ENCODE measurements at places on chromosomes 6 and 20. TPM values are rescaled to one million over a fixed set of nuclear protein-coding genes. Genes with fewer than 3 reads are reported as not detected.
A peak's percentile ranks its signal among the peaks of the same experiment; 100 is the strongest.

GRCh38 chr6:39214846-39215639 lies 14.2 kb downstream of the KCNK5 start:
- H3K4me3 ChIP-seq = no peak overlapping the region
- no peak overlapping the region for H3K27ac ChIP-seq
- no peaks in the 10 kb centered on the region for H3K36me3 ChIP-seq
- no peaks in the 10 kb centered on the region for H3K4me1 ChIP-seq
- H3K27me3 ChIP-seq = no peaks in the 10 kb centered on the region

DNA sequence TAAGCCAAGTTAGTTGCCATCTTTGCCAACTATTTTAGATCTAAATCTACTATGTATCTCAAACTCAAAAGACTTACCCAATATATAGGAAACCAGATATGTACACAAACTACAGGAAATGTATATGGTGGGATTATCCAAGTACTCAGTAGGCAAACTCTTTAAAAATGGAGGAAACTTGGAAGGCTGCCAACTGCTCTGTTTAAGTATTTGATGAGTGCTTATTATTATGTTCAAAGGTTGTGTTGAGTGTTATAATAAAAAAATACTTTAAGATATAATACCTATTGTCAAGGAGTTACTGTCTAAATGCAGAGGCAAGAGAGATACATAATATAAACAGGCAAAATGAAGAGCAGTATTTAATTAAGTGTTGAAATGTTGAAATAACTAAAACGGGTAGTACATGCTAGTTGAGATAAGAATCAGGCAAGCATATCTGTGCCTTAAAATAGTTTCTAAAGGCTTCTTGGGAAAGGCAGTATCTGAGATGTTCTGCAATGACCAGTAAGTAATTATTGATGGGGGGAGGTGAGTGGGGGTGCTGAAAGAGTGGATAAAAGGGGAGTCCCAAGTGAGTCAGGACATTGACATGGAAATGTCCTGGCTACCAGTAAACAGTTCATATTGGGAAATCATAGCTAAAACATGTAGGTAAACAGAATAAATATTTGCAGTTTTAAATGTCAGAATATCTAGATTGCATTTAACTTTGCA lies 6.5 kb upstream of the DST start:
- DNase-seq = no peak
- H3K27ac ChIP-seq = no peak overlapping the region
- no peak overlapping the region for H3K4me3 ChIP-seq
- peaks cover 22% of the 10 kb centered on the region for H3K4me1 ChIP-seq
- peaks cover 41% of the 10 kb centered on the region for H3K36me3 ChIP-seq
- no peaks in the 10 kb centered on the region for H3K27me3 ChIP-seq

- no peak overlapping the region for H3K27ac ChIP-seq
- no peak overlapping the region for H3K4me3 ChIP-seq
- DNase-seq = no peak
- no peaks in the 10 kb centered on the region for H3K27me3 ChIP-seq
Measured at GRCh38 chr6:112485120-112485826, 138.1 kb downstream of the RFPL4B start.

DNA sequence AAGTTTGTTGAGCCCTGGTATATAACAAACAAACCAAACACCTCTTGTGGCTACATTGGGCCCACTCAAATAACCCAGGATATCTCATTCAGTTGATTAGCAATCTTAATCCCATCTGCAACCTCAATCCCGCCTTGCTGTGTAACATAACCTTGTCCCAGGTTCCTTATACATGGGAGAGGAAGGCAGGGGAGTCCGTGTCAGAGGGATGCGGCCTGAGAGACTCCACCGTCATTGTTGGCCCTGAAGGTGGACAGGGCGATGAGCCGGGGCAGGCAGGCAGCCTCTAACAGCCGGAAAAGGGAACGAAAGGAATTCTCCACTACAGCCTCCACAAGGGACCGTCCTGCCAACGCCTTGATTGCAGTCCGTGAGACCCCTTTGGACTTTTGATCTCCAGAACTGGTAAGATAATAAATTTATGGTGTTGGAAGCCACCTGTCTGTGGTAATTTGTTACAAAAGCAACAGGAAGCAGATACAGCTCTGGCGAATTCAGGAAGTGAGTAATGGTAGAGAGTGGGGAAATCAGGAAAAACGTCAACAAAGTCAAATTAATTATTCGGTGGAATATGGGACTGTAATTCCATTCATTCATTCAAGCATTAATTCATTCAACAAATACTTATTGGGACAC lies 124.5 kb upstream of the SALL4 start:
- DNase-seq = peak; percentile 30
- H3K36me3 ChIP-seq = no peaks in the 10 kb centered on the region

GRCh38 chr6:89131599-89131998 lies 13.7 kb upstream of the SRSF12 start:
- no peak overlapping the region for H3K27ac ChIP-seq
- peaks cover 3% of the 10 kb centered on the region for H3K27me3 ChIP-seq
- H3K36me3 ChIP-seq = no peaks in the 10 kb centered on the region

Gene OR2H1
- total RNA-seq = not detected

- no peak overlapping the region for H3K4me3 ChIP-seq
- H3K36me3 ChIP-seq = peaks cover 14% of the 10 kb centered on the region
- H3K27me3 ChIP-seq = no peaks in the 10 kb centered on the region
- H3K27ac ChIP-seq = no peak overlapping the region
- no peak for DNase-seq
- H3K4me1 ChIP-seq = no peaks in the 10 kb centered on the region
Measured at GRCh38 chr6:159801935-159802334, 1.9 kb downstream of the PNLDC1 start.

GRCh38 chr6:119575721-119576120 lies 226.2 kb upstream of the MAN1A1 start:
- H3K27me3 ChIP-seq = no peaks in the 10 kb centered on the region
- H3K4me3 ChIP-seq = no peak overlapping the region
- H3K4me1 ChIP-seq = no peaks in the 10 kb centered on the region
- DNase-seq = peak; percentile 74
- H3K27ac ChIP-seq = peak overlapping the region; percentile 36
- no peaks in the 10 kb centered on the region for H3K36me3 ChIP-seq

DNA sequence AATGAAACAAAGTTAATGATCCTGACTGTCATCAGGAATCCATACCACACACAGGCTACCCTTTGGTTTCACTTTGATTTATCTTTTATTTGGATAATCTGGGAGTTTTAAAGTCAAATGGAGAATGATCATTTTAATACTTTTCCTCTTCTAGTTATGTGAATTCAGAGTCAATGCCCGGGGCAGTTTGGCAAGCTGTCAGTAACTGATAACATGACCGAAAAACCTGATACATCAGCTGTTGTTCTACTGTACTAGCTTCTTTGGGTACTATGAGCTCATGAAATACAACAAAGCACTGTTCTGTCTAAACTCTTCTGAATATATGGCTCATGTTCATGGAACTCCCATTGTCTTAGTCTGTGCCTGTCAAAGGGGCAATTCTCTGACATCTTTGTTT lies 30.2 kb downstream of the KLHL31 start:
- no peaks in the 10 kb centered on the region for H3K4me1 ChIP-seq
- DNase-seq = no peak
- no peak overlapping the region for H3K4me3 ChIP-seq
- no peak overlapping the region for H3K27ac ChIP-seq
- H3K36me3 ChIP-seq = no peaks in the 10 kb centered on the region
- peaks cover 3% of the 10 kb centered on the region for H3K27me3 ChIP-seq

- H3K4me3 ChIP-seq = no peak overlapping the region
- no peak overlapping the region for H3K27ac ChIP-seq
- no peaks in the 10 kb centered on the region for H3K27me3 ChIP-seq
- peaks cover 7% of the 10 kb centered on the region for H3K4me1 ChIP-seq
- DNase-seq = no peak
Measured at GRCh38 chr20:51187261-51187660, 164.4 kb upstream of the KCNG1 start.

Gene TCP11
- total RNA-seq = not detected

Gene MYCT1
- 0.61 TPM for total RNA-seq
